Natural killer cell treated with Interleukin-12 subunit alpha and Interleukin-12 subunit beta and Interleukin-15 and Interleukin-18, amount 100 ng/mL, for 72 hours (primary cell): ENCODE measurements at places on chromosomes 12 and 14. TPM values are rescaled to one million over a fixed set of nuclear protein-coding genes. Genes with fewer than 3 reads are reported as not detected.

The SLC24A4 gene
- 0.17 TPM for total RNA-seq

DNA sequence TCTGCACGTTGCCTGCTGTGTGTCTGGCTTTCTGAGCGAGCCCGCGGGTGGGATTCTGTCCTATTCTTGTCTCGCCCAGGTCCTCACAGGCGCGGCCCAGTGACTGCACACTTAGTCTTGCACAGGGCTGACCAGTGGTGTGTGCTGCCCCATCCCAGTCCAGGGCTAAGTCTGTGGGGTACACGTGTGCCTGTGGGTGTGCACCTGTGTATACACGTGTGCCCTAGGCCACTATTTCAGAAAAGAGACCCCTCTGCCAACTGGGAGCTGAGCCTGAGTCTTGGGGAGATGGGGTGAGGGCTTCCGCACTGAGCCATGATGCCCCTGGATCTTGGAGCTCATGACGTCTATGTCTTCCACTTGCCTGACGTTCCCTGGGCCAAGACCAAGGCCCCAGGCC lies 185.5 kb upstream of the PRMT8 start:
- no peak for DNase-seq

The SPX gene
- not detected for total RNA-seq

The TAS2R9 gene
- total RNA-seq, result not detected

The RARG gene
- 5.8 TPM for total RNA-seq

The TOMM20L gene
- total RNA-seq, result not detected

DNA sequence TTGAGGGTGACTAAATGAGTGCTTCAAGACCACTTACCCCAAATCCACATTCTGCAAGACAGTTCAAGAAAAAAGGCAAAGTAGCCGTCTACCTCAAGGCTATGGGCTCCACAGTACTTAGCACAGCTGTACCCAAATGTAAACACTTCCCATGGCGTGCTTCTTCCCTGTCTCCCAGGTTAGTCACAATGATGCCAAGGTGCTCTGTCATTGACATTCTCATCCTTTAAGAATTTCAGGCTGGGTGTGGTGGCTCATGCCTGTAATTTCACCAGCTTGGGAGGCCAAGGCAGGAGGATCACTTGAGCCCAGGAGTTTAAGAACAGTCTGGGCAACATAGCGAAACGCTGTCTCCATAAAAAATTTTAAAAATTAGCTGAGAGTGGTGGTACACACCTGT lies 51.2 kb upstream of the CERS5 start:
- no peak for DNase-seq
